ENCODE measurements at places on chromosomes 16 and 17.

DNA sequence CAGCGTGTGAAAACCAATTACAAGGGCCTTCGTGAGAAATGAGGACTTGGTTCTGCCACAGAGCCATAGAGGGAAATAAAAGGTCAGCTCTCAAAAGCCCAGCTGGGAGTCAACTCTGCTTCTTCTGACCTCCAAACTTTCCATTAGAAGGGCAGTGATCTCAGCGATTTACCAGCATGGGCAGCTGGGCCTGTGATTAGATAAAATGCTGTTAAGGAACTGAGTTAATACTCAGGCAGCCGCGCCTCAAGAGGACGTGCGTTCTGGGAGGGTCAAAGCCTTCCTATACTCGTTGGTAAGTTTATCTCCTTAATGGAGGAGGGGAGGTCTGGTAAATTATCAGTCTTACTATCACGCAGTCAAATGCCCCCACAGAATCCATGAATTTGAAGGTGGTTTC is 480.2 kb upstream of the ERCC4 start:
- DNase-seq, result no peak
- H3K27ac ChIP-seq, result no peak overlapping the region
- H3K4me3 ChIP-seq, result no peak overlapping the region
- no peaks in the 10 kb centered on the region for H3K27me3 ChIP-seq
- H3K36me3 ChIP-seq, result no peaks in the 10 kb centered on the region

DNA sequence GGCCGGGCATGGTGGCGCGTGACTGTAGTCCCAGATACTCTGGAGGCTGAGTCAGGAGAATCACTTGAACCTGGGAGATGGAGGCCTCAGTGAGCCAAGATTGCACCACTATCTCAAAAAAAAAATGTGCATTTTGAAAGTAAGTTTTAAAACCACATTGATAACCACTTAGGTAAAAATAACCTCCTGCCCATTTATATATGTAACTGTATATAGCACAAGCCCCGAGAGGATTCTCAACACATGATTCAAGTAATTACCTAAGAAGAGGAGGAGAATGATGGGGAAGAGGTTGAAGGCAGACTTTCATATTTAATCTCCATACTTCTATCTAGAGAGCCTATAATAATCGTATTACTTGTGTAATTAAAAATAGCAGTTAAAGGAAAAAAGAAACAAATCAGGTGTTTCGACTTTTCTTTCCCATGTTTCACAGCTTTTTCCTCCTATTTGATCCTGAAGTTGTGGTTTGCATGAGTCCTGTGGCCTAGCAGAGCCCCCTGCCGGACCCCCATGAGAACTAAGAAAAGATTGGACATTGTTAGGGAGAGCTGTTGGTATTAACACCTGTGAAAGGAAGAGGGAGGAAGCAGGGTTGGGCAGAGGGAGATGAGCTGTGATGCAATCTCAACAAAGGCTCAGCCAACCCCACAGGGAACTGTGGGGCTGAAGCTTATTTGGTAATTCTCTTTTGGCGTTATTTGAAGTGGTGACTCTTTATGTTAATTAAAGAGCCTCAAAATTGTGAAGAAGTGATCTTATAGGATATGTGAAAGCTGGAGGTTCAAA is 22.1 kb downstream of the PMFBP1 start:
- no peaks in the 10 kb centered on the region for H3K27me3 ChIP-seq
- H3K36me3 ChIP-seq, result no peaks in the 10 kb centered on the region
- H3K4me3 ChIP-seq, result no peak overlapping the region
- no peak for DNase-seq
- H3K4me1 ChIP-seq, result no peaks in the 10 kb centered on the region

- DNase-seq, result no peak
- peaks cover 19% of the 10 kb centered on the region for H3K4me1 ChIP-seq
- no peaks in the 10 kb centered on the region for H3K27me3 ChIP-seq
- no peak overlapping the region for H3K4me3 ChIP-seq
- no peak overlapping the region for H3K27ac ChIP-seq
Measured at GRCh38 chr16:2511128-2511800, 2.5 kb upstream of the ATP6V0C start.

DNA sequence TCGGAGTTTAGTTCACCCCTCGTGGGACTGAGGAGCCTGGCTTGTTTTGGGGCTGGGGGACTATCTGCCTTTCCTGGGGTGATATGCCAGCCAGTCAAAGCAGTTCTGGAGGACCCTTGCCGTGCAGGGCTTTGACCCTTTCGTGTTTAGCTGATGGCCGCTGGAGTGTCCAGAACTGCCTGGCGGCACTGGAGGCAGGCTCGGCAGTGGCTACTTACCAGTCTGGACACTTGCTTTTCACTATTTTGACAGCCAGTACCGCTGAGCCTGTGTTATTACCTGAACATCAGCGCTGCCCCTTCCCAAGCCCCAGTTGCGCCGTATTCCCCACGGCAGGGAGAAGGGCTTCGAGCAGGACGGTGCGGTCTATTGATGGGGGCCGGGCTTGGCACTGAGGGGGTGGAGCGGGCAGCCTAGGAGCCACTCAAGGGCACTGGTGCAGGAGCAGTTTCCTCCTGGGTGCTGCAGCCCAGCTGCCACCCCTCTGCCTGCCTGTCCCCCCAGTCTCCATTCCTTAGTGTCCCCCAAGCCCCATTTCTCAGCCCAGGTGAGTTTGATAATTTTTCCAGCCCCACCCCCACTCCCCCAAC is 18.6 kb downstream of the CCDC92B start:
- DNase-seq, result no peak
- peaks cover 40% of the 10 kb centered on the region for H3K27me3 ChIP-seq
- H3K36me3 ChIP-seq, result peaks cover 2% of the 10 kb centered on the region

GRCh38 chr17:78324391-78325075 is 35.3 kb downstream of the SOCS3 start:
- H3K27ac ChIP-seq, result peak overlapping the region; percentile 35
- peaks cover 11% of the 10 kb centered on the region for H3K36me3 ChIP-seq
- H3K4me3 ChIP-seq, result no peak overlapping the region
- no peaks in the 10 kb centered on the region for H3K27me3 ChIP-seq
- peaks cover 29% of the 10 kb centered on the region for H3K4me1 ChIP-seq
